ENCODE measurements at places on chromosomes 2 and 18.

DNA sequence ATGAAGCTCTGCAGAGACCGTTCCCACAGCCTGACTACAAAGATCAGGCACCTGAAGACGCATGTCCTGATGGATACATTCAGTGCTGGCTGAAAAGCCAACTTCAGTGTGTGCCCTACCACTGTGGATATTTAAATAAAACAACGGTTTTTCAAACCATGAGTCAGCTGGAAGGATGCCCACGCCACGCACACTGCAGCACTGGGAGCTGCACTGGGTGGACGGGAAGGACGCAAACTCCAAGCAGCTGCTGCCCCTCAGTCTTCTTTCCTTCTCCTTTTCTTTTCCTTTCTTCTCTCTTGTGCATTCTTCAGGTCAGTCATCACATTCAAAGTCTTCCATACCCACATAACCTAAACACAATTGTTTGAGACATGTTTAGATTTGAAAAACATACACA, 7.9 kb downstream of the TMEM18 start:
- peak; percentile 70 for DNase-seq

DNA sequence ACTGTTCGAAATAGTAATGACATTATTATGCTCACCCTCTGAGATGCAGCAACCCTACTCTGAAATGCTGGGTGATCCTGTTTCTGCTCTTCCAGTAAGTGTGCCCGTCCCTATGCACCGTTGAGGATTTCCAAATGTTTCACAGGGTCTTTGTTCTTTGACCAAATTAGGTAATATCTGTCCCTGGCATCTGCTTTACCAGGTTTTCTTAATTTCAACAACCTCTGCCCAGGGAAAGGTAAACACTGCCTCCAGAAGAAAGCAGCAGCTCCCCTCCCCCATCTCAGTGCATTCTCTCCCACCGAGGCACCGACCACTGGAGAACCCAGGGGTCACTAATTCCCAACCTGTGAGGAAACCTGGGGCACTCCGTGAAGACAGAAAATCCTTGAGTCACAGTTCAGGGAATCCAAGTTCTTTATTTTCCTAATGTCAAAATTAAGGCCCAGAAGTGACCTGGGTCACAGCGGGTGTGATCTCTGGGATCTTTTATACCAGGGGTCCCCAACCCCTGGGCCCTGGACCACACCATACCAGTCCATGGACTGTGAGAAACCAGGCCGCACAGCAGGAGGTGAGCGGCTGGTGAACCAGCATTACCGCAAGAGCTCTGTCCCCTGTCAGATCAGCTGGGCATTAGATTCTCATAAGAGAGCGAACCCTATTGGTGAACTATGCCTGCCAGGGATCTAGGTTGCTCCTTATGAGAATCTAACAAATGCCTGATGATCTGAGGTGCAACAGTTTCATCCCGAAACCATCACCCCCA, 1.2 kb upstream of the GRB14 start:
- no peak for DNase-seq

DNA sequence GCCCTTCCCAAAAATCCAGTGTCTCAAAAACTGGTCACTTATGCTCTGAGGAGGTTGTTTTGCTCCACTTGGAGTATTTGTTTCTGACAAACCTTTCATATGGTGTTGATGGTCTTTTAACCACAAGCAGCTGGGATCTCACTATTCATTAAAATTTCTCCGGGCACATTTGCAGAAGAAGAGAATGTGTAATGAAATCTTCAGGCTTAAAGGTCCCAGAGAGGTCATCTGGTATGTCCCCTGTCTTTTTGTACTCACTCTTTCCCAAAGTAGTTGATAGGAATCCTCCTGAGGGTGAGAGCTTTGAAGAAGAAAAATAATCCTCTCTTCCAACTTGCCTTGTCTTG, 430.8 kb downstream of the SETBP1 start:
- no peak for DNase-seq

GRCh38 chr2:20650393-20650876, 463 bp downstream of the HS1BP3 start:
- no peak for DNase-seq

GRCh38 chr2:96164459-96165184, 19.4 kb upstream of the DUSP2 start:
- no peak for DNase-seq

DNA sequence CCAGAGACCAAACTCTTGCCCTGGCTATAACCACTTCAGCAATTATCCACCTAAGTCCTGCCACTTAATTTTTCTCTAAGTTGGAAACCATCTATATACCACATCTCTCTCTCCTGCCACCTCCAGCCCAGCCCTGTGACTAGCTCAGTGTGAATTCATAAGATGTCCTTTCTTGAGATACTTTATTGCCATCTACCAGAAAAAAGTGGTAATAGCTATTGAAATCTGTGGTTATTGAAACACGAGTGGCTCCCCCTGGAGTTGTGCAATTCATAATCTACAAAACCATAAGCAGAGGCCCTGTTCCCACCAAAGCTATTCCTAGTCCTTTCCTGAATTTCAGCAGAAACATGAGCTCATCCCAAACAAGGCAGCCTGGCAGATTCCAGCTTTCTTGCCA, 324.0 kb downstream of the TXNL1 start:
- DNase-seq, result no peak

DNA sequence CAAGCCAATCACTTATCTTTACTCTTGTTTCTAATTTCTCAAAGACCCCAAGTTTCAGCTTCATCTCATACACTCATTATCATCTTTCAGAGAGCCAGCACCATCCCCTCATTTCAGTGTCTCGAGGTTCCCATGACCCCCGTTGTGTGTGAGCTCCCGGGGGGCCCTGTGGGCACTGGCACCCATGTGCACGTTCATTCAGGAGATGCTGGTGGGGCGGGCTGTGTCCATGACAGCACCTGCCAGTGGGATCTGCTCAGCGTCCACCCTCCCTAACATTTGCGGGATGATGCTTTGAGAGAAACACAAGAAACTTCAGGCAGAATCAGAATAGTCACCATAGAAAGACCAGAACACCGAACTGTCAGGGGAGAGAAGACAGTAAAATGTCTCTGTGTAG, 120.5 kb downstream of the MBP start:
- no peak for DNase-seq

GRCh38 chr2:132581991-132582738, 87.8 kb downstream of the LYPD1 start:
- DNase-seq, result peak; percentile 45

Measured in astrocyte of the spinal cord (primary cell).